ENCODE measurements at places on chromosomes 7 and 10.

DNA sequence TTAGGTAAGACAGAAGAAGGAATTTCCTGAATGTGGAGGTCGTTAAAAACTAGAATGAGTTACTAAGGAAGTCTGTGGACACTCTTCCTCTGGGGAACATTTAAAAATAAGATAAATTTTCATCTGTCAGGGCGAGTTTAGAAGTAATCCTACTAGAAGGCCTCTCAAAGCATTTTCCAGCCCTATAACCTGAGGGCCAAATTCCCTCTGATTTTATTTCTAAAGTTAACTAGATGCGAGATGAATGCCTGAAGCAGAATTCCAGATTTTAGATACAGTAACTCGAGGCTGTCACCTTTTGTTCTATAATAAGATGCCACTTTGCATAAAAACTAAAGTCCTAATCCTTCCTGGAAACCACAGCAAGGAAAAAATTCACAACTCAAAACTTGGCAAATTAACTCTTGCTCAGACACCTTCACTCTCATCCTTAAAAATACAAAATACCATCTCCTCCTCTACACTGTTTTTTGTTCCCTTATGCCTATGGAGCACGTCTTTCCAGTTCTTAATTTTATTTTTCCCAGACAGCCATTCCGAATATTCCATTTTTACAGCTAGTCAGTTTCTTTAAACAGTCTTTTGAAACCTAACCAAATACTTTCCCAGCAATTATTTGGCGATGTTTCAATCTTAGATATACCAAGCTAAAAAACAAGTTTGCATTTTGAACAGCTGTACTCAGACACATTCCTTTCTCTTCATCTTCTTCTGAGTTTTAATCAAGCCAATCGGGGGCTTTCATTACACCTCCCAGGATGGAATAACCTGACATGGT, 420.7 kb upstream of the NFE2L3 start:
- no peak for DNase-seq

GRCh38 chr10:6535156-6535764, 44.8 kb downstream of the PRKCQ start:
- no peak for DNase-seq

DNA sequence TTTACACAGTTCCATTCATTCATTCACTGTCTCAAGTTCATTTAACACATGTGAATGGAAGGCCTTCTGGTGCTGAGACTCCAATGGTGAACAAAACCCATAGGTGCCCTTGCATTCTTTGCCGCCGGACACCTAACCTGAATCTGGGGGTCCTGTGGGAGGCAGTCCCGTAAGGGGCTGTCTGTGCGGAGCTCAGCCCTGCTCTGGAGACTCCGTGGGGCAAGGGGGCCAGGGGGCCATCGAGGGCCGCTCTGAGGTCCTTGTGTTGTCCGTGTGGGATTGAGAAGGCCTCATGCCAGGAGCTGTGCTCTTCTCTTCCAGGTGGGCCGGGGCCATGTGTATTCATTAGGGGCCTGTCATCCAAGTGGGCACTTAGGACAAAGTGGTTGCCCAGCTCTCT, 15.3 kb downstream of the PTPRE start:
- DNase-seq, result no peak

- DNase-seq, result peak; percentile 81
These were observed 97.3 kb upstream of the COL1A2 start for GRCh38 chr7:94297397-94297838.

DNA sequence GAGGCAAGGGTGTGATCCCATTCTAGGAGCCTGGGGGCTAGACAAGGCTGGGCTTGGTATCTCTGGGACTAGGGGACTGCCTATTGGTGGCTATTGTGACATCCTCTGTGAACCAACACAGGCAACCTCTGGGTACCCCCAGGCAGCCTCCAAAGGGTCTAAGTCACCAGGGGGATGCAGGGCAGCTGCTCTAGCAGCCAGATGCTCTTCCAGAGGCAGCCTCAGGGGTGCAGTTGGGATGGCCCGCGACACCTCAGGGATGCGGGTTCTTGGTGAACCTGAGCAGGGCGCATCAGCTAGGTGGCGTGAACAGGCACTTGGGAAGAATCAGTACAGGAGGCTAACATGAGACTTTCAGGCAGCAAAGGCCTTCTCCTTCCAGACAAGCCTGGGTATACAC, 1.6 kb upstream of the TMEM120A start:
- no peak for DNase-seq

GRCh38 chr10:12589291-12589690, 239.9 kb downstream of the CAMK1D start:
- DNase-seq, result no peak

DNA sequence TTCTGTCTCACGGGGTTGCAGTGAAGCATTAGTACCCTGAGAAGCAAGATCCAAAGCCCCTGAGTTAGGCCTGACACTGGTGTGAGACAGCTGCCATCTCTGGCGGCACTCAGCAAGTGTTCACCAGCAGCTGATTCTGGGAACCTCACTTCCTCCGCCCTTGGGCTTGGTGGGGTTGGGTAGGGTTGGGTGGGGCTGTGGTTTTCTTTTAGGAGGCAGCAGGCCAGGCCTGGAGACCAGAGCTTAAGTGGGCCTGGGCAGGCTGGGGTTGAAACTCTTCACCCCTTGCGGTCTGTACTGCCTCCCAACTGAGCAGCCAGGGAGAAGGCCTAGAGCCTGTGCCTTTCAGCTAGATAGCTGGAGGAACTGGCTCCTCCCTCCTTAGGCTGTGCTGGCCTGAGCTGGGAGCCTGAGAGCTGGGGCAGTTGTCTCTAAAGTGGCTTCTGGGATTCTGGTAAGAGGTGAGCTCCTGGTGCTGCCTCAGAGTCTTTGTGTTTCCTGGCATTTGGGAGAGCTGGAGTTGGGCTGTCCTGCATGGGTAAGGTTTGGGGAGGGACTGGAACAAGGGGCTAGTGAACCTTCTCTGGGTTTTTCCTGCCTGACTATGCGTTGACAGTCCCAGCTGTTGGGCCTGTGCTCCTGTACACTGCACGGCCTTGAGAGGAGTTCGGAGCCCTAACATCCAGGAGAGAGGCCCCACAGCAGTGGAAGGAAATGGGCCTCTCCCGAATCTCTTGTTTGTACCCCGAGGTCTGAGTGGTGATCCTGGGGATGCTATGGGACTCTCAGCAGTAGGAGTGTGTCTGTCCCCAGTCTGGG, 5.1 kb downstream of the TSPAN14 start:
- peak; percentile 85 for DNase-seq

GRCh38 chr10:34187201-34187600, 627.9 kb downstream of the PARD3 start:
- peak; percentile 79 for DNase-seq
